Fibroblast of skin of scalp (primary cell): ENCODE measurements at places on chromosomes 2 and 18.

DNA sequence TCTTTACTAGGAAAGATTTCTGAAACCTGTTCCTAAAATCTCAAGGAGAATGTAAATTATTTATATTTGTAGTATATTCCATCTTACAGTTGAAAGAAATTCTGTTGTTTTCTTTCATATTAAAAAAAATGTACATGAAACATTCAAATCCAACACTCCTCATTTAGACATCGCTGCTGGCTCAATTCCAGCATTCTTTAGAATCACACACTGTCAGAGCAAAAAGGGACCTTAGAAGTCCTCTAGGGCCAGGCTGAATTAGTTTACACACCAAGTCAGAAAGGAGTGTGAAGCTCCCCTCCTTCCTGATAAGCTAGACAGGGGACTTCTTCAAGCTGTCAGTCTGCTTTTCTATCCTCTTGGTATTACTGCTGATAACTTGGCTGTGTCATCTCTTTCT is 158.6 kb upstream of the LTBP1 start:
- DNase-seq = peak; percentile 45

DNA sequence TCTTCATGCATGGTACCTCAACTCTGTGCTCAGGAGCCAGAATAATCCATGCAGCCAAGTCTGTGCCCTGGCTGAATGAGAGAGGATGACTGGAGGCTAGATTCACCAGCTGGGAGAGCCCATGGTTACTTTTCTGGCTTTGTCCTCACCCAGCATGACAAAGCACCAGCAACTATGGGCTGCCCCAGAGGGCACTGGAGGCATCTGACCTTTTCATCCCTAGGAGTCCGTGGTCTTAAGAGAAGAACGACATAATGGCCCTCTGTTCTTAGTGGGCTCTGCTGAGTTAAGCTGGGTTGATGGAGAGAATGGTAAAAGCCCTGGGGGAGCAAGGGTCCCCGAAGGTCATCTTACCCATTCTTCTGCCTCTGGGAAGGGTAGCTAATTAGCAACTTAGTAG is 54.6 kb upstream of the TNP1 start:
- no peak for DNase-seq

GRCh38 chr2:217714287-217714751 is 288.5 kb downstream of the TNS1 start:
- no peak for DNase-seq

GRCh38 chr18:54918060-54918459 is 41.2 kb downstream of the CCDC68 start:
- DNase-seq = no peak

GRCh38 chr18:55121397-55122170 is 162.3 kb upstream of the CCDC68 start:
- no peak for DNase-seq

GRCh38 chr2:69340101-69340775 is 46.8 kb downstream of the GFPT1 start:
- DNase-seq = peak; percentile 36

DNA sequence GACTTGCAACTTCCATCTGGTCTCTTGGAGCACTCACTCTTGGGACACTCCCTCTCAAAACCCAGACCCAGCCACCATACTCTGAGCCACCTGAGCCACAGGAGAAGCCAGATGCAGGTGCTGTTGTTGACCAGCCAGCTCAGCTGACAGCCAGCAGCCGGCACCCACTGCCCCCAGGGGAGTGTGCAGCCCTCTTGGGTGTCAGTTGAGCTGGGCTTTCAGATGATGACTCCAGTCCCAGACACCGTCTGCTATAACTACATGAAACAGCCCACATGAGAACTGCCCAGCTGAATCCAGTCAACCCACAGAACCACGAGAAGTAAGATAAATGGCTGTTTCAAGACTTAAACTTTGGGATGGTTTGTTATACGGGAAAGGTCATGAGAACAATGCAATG is 10.7 kb upstream of the IGFBP2 start:
- no peak for DNase-seq
